ENCODE measurements at places on chromosomes 16 and 17.

DNA sequence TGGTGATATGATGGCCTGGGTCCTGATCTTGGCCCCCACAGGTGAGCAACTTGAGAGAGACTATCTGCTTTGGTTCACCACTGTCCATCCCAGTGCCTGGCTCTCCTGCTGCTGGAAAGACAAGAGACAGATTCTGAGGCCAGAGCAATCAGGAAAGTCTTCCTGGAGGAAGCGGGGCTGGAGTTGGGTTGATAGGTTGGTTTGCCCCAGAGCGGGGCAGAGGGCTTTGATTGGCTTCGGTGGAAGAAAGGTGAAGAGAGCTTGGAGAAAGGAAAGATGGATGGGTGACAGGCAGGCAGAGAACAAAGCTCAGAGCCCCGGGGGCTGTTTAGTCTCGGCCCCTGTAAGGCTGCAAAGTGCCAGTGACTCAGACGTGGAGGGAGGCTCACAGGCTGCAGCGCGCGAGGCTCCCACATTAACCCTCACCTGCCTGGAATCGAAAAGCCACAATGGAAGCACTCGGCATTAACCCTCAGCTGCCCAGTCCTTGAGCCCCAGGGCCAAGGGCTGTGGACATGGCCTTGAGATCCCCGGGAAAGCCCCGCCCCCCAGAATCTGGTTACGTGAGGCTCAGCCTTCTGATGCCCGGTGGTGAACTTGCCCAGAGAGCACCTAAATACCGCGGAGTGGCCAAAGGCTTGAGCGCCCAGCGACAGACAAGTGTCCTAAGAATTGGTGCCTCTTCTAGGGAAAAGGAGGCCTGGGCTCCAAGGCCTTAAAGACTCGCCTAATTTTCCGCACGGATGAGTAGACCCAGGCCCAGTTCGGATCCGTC, 996 bp upstream of the CPNE2 start:
- no peak for DNase-seq

DNA sequence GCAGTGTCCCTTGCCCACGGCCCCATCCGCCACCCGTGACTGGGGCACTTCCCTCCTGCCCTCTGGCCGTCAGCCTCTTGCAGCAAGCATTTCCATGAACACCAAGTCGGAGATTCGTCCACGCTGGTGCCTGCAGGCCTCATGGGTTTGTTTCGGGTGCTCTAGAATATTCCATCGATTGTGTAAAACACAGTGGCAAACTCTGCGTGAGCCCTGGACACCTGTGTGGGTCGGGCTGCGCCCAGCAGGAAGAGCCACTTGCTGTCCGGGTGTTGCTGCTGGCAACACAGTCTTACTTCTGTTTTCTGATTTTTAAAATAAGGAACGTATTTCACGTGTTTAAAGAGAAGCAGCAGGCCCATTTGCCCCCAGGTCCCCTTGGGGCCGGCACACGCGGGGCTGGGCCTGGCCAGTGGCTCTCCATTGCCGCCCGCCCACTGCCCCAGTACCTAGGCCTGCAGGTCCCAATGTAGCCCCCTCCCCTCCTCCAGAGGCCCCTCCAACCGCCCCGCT, 10.0 kb downstream of the CYBC1 start:
- no peak for DNase-seq

DNA sequence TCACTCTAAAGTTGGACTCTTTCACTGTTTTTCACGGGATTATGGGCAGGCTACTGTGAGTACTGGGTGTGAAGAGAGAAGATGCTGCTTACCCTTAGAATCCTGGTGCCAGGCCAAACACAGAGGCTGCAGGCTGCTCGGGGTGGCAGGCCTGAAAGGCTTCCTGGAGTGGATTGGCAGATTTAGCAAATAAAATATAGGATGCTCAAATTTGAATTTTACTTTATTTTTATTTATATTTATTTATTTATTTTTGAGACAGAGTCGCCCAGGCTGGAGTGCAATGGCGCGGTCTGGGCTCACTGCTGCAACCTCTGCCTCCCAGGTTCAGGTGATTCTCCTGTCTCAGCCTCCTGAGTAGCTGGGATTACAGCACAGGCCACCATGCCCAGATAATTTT, 14.9 kb upstream of the STAC2 start:
- no peak for DNase-seq

DNA sequence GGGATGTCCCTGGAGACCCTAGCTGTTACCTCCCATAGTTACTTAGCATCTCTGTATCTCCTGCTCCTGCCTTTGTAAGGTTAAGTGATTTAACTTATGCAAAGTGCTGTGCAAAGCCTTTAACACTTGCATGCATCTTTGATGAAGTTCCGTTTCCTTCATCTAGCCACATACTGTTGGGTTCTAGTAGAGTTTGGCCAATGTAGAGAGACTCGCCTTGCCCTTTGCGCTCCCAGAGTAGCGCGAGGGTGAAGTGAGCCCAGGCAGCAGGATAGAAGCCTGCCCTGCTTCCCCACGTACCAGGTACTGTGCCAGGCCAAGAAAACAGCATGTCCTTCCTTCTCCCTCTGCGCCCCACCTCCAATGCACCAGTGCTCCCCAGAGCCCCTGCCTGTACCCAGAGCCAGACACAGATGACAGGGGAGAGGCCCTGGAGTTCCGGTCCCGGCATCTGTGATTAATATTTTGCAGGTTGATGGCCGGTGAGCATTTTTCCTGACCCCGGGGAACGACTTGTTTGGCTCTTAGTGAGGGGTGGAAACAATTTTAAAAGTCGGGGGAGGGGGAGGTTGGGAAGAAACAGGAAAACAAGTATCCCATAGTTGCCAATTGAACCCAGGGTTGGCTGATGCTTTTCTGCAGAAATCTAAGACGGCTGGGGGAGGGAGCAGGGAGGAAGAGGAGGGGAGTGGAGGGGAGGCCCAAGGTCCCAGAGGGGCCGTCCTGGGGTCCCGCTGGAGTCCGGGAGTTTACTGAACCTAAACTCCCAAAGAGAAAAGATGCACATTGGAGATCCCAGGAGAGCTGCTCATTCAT, 13.1 kb upstream of the CDC42EP4 start:
- DNase-seq, result no peak

- DNase-seq, result no peak
Observed at GRCh38 chr17:82957469-82957795, 117.6 kb upstream of the ZNF750 start.

GRCh38 chr17:59893676-59894100, 767 bp downstream of the RPS6KB1 start:
- DNase-seq, result no peak

DNA sequence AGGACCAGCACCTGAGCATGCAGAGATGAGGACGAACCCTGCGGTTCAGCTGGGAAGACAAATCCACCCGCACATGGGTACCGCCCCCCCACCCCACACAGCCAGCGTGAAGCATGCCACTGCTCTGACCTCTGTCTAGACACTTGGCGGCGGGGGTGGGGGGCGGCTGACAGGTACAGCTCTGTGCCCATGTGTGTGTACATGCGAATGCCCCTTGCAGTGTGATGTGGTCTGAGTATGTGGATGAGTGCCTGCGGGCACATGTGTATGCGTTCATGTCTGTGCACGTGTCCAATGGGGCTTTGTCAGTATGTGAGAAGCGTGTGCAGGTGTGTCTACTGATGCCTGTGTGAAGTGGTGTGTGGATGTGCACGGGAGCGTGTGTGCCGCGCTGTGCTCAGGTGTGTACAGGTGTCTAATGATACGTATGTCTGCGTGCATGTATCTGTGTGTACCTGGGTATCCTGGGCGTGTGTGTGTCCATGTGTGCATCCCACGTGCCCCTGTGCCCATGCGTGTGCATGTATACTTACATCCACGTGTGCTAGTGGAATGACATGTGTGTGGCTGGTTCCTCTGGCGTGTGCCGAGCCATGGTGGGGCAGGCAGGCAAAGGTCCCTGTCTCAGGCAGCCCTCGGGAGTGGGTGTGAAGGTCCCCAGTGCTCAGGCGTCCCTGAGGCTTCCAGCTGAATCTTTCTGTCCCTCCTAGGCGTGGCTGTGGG, 636 bp upstream of the RAP1GAP2 start:
- peak; percentile 24 for DNase-seq

DNA sequence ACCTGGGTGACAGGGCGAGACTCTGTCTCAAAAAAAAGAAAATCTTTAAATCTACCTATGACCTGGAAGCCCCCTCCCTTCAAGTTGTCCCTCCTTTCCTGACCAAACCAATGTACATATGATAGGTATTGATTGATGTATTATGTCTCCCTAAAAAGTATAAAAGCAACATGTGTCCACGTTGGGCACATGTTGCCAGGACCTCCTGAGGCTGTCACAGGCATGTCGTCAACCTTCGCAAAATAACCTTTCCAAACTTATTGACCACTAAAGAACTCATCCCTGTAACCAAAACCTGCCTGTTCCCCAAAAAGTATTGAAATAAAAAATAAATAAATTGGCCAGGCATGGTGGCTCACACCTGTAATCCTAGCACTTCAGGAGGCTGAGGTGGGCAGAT, 4.4 kb downstream of the OXLD1 start:
- DNase-seq, result no peak

DNA sequence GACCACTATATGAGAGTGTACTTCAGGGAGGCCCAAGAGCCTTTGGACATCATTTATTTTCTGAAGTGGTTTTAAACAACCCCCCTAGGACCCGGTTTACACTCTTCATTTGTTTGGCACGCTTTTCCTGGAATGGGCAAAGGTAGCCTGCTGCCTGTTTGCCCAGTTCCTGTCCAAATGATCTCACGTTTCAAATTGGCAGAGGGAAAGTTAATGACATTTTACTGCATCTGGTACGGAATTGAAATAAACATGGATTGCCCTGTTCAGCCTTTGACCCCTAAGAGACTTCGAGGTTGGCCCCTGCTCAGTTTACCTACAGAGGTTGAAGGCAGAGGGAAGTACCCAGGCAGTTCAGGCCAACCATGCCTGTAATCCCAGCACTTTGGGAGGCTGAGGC, 5.8 kb upstream of the RPRML start:
- DNase-seq, result no peak

GRCh38 chr16:27816561-27816960, 247.0 kb downstream of the GSG1L start:
- DNase-seq, result no peak

GRCh38 chr17:61728297-61728836, 135.0 kb downstream of the BRIP1 start:
- no peak for DNase-seq

DNA sequence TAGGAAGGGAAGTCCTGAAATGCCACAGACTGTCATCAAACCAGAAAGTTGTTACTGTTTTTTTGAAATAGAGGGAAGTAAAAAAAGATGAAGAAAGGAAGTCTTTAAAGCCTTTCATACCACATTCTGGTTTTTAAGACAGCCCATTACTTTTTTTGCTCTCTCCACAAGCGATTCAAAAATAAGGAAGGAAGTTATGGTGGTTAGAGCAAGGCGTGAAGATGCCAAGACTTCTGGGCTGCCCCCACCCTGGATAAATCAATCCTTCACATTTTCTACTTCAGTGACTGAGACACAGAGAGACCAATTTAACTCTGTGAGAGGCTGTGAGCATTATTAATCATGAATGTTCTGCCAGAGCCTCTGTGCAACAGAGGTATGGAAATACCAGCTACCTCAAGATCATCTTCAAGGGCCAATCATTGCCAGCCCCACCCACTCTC, 82.3 kb upstream of the BCAR1 start:
- DNase-seq, result no peak

GRCh38 chr17:14775731-14776492, 475.0 kb downstream of the HS3ST3B1 start:
- no peak for DNase-seq

GRCh38 chr17:43721537-43722268, 36.9 kb downstream of the SOST start:
- DNase-seq, result no peak

- no peak for DNase-seq
Observed at GRCh38 chr17:19304209-19304608, 58.3 kb downstream of the B9D1 start.

DNA sequence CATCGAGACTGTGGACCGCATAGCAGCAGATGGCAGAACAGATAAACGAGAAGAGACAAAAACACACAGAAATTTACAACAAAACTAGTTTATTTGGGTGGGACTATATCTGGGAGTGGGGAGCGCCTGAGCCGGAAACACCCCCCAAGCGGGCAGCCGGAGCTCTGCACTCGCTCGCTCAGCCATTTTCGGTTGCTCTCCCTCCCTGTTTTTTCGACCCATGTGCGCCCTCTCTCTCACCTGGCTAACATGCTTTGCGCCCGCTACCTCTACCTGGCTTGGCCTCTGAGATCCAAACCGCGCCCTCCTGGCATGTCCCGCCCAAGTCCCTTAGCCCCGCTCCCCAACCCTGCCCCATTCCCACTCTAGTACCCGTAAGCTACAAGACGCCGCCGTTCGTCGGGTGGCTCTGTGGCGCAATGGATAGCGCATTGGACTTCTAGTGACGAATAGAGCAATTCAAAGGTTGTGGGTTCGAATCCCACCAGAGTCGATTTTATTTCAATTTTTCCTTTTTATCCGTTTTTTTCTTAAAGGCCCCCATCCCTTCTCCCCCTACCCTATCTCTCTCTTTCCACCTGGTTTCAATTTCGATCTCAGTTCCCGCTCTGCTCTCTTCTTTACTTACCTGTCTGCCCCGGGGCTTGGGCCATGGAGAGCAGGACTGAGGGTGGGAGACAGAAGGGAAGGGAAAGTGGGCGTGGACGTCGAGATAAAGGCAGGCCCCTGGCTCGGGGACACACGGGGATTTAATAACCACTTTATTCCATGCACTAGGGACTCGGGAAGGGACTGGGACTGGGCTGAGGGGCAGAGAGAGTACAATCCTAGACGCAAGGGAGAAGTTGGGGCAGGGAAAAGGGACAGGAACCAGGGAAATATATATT, 2.4 kb upstream of the ALOXE3 start:
- peak; percentile 53 for DNase-seq

DNA sequence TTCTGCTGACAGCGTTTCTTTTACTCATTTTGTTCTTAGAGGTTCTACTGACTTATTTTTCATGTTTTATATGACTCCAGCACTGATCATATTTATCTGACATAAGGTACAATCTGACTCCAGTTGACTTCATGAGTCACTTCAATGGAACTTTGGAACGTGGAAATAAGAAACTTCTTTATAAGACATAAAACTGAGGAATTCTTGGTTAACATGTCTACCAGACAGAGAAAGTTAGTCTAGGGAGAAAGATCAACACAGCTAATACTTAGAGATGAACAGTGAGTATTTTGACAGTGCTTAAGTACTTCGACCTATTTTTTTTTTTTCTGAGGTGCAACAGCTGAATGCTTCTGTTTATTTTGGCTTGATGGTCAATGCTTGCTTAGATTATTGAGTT, 679.5 kb downstream of the KCNJ2 start:
- DNase-seq, result no peak

GRCh38 chr17:76843703-76844484, 24.3 kb upstream of the MGAT5B start:
- no peak for DNase-seq

DNA sequence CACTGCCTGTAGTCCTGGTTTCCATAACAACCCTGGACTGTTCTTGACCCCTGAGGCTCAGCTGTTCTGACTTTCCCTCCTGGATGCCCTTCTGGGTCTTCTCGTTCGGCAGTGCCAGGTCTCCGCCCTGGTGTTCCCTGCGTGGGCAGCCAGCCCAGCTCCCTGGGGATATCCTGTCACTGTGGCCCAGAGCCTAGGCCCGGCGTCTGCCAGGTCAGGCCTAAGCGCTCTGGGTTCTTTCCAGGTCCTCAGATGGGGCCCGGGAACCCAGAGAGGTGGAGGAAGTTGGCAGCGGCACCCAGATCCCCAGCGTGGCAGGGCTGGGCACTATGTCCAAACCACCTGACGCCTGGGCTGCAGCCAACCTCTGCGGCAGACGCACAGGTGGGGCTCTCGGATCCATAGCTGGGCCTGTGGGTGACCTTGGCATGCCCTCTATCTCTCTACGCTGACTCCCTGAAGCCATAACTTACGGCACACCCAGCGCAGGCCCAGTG, 12.5 kb upstream of the ATP2A3 start:
- no peak for DNase-seq

GRCh38 chr17:40803617-40804082, 3.9 kb upstream of the KRT28 start:
- DNase-seq, result peak; percentile 66

All from T-helper 9 cell (primary cell).